Activated T-helper 1 cell treated with anti-CD3 and anti-CD28 coated beads, Interleukin-12 subunit alpha, Interleukin-12 subunit beta, Interleukin-2, Interleukin-4 antibody, amounts not matched to agents 30 ng/mL and 10 ng/mL and 1 ng/mL, durations not matched to agents 14 hours and 24 hours and 36 hours (primary cell): ENCODE measurements at places on chromosomes 7 and 10. TPM values are rescaled to one million over a fixed set of nuclear protein-coding genes. Genes with fewer than 3 reads are reported as not detected.

GRCh38 chr7:97733276-97734161 is 1.6 kb downstream of the TAC1 start:
- DNase-seq = no peak

DNA sequence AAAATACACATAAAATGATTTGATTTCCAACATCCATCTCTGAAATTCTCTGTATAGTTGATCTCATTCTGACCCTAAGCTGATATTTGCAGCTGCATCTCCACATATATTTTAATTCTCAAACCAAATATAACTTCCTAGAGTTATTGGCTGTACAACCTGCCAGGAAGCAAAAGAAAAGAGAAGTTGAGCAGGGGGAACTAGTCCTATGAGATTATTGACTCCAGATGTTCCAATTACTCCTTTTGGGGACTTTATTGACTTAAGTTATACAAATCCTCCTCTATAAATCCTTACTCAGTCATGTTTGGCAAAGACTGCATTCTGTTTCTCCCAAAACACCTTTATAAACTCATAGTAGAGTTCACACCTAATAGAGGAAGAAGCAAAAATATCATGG is 599.4 kb upstream of the ANKRD30A start:
- DNase-seq = no peak

- no peak for DNase-seq
Observed at GRCh38 chr10:51397695-51398094, 301.7 kb downstream of the CSTF2T start.

- DNase-seq = no peak
Observed at GRCh38 chr10:125455855-125456254, 227.1 kb downstream of the TEX36 start.

DNA sequence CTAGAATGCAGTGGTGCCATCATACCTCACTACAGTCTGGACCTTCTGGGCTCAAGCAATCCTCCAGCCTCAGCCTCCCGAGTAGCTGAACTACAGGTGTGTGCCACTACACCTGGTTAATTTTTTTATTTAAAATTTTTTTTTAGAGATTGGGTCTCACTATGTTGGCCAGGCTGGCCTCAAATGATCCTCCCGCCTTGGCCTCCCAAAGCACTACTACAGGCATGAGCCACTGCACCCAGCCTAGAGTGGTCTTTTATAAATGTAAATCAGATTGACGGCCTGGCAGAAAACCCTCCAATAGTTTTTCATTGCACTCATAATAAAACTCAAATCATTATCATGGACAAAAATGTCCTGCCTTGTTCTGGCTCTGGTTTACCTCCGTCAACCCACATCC is 201.7 kb upstream of the PLXNA4 start:
- no peak for DNase-seq

GRCh38 chr10:113007343-113007771 is 57.3 kb downstream of the TCF7L2 start:
- peak; percentile 8 for DNase-seq

GRCh38 chr10:14146501-14146900 is 184.2 kb downstream of the FRMD4A start:
- no peak for DNase-seq

The IFIT2 gene
- 0.34 and 0.47 TPM in 2 replicates for total RNA-seq

DNA sequence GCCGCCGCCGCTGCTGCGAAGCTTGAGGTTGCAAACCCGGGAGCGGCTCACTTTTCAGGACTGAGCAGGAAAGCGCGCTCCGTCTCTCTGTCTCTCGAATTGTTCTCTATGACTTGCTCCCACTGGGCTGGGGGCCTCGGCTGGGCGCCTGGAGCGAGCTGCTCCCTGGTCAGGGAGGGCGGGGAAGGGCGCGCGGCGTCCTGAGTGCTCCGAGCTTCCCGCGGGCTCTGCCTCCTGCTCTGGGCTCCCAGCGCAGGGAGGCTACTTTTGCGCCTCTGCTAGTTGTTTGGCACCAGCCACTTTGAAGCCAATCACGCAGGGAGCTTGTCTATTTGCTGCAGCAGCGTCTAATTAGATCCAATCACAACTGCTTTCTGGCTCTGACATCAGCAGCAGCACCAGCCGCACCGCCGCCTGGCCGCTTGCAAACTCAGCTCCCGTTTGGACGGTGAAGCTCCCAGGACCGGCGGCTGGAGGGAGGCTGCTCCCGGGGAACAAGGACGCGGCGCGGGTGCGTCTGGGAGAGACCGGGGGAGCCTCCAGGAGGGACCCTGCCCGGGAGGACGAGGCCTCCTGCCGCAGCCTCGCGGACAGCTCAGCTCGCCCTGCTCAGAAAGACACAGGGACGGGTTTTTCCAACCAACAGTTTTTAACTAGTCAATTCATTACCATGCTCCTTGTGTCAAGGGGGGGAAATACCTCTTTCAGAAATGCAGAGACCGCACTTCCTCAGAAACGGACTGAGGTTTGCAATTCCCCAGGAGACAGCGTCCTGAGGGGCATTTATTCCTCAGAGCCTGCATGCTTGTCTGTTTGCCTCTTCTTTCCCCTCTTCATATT is at the start of gene ADARB2:
Gene ADARB2 (minus strand): TSS at position 304 of the 840 bp plus-strand sequence.
- DNase-seq = peak; percentile 3

- no peak for DNase-seq
Observed at GRCh38 chr10:119706521-119707278, 19.1 kb upstream of the INPP5F start.

DNA sequence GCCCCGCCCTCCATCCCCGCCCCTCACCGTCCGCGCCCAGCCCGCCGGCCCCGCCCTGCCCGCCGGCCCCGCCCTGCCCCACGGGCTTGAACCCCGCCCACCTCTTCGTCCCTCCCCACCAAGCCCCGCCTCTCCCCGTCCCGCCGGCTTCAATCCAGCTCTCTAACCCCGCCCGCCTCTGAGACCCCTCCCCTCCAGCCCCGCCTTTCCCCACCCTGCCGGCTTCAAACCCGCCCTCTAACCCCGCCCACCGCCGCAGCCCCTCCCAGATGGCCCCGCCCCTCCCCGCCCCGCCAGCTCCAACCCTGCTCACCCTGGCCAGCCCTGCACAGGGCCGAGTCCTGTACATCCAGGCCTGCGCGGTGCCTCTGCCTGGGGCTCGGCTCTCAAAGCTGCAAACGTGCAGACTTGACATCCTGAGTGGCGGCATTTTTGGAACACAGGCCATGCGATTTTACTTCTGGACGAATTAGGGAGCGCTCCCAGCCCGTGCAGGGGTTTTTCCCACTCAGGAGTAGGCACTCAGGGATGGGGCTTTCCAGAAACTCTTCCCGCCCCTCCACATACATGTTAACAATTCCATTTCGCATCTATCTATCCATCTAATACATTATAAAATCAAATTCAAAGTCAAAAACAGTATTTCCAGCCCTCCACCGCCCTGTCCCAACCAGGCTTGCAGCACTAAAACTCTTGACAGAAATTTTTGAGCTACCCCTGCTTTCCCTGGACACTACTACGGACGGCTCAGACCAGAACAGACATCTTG is 477 bp upstream of the NMT2 start:
- peak; percentile 84 for DNase-seq

The UNCX gene
- not detected in 2 replicates for total RNA-seq

- no peak for DNase-seq
Observed at GRCh38 chr10:34327184-34327583, 487.9 kb downstream of the PARD3 start.

- no peak for DNase-seq
Observed at GRCh38 chr7:23912065-23912464, 202.0 kb downstream of the STK31 start.

DNA sequence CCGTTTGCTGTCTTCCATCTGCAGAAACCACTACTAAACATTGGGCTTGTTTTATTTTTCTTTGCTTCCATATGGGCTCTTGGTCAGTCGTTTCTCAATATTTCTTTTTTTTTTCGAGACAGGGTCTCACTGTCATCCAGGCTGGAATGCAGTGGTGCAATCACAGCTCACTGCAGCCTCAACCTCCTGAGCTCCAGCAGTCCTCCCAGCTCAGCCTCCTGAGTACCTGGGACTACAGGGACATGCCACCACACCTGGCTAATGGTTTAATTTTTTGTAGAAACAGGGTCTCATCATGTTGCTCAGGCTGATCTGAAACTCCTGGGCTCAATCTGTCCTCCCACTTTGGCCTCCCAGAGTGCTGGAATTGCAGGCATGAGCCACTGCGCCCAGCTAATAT is 163.1 kb downstream of the LYZL1 start:
- no peak for DNase-seq

The RPEL1 gene
- total RNA-seq = not detected in 2 replicates

The TSPAN15 gene
- total RNA-seq = 1.6 and 2.7 TPM in 2 replicates

The NEUROG3 gene
- total RNA-seq = not detected in 2 replicates

DNA sequence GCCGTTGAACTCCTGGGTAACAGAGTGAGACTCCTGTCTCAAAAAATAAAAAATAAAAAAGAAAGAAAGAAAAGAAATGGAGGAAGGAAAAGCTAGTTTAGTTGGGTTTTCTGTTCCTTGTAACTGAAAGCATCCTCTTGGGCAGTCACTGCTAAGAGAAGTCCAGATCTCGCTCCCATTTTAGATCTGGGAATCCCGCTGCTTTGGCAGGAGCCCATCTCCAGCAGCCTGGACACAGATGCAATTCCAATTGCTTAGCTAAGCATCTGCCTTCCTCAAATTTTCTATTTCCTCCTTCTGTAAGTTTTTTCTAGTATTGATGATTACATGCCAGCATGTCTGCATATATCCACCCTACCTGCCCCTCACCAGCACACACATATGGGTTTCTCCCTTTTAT is 54.1 kb downstream of the DENND2A start:
- DNase-seq = no peak

The PDZD7 gene
- 0.47 and 0.54 TPM in 2 replicates for total RNA-seq

The GPR37 gene
- total RNA-seq = not detected in 2 replicates

GRCh38 chr7:102128303-102128702 is 158.4 kb upstream of the SH2B2 start:
- no peak for DNase-seq

The UPK3BL2 gene
- total RNA-seq = 13.4 and 15.7 TPM in 2 replicates
